CD4-positive, alpha-beta memory T cell (primary cell): ENCODE measurements at places on chromosomes 5 and 9. TPM values are rescaled to one million over a fixed set of nuclear protein-coding genes. Genes with fewer than 3 reads are reported as not detected.

DNA sequence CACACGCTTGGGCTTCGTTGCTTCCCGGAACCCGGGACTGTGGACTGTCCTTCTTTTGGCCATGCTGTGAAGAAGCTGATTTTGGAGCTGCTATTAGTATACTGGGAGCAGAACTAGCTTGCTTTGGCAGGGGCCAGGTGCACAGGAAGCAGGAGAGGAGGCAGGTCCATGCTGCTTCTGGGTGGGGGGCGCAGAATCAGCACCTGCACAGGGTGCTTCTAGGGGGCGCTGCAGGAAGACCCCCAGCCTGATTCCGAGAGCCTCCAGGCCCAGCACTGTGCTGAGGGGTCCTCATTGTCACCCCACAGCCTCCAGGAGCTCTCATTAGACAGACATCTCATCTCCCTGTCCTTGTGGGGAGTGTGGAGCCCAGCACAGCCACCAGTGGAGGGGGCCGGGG is 252.6 kb upstream of the IRX4 start:
- DNase-seq = no peak

GRCh38 chr9:84136119-84136868 is 155.7 kb downstream of the RMI1 start:
- DNase-seq = no peak

DNA sequence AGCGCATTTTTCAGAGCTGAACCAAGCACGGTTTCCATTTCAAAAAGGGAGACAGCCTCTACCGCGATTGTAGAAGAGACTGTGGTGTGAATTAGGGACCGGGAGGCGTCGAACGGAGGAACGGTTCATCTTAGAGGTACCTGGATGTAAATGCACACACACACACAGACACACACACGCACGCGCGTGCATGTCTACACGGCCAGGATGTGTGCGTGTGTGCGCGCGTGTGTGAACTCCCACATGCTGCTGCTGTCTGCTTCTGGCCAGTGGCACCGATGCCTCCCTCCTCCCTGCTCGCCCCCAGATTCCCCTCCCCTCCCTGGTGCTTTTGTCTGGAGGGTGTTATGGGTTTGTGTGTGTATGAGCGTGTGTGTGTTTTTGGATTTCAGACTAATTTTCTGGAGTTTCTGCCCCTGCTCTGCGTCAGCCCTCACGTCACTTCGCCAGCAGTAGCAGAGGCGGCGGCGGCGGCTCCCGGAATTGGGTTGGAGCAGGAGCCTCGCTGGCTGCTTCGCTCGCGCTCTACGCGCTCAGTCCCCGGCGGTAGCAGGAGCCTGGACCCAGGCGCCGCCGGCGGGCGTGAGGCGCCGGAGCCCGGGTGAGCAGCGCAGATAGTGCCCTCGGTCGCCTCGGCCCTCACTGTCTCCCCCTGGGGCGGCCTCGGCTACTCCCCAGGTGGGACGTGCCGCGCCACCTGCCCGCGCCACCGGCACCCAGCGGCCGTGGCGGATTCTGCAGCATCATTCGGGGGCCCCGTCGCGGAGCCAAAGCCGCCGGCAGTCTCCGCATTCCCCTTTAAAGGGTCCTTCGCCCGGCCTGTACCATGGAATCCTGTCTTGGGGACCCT is at the start of gene NTRK2:
TSS of gene NTRK2 (plus strand) at position 442 of the 850 bp plus-strand sequence. CDS start 1,020 bp downstream, outside the sequence.
- DNase-seq = no peak

- peak; percentile 54 for DNase-seq
These were observed 14.1 kb downstream of the TRIM7 start for GRCh38 chr5:181190711-181191525.

GRCh38 chr5:55577353-55578060 is 42.7 kb upstream of the PLPP1 start:
- DNase-seq = no peak

- DNase-seq = no peak
These were observed 186.1 kb downstream of the GNA14 start for GRCh38 chr9:77462066-77462465.

DNA sequence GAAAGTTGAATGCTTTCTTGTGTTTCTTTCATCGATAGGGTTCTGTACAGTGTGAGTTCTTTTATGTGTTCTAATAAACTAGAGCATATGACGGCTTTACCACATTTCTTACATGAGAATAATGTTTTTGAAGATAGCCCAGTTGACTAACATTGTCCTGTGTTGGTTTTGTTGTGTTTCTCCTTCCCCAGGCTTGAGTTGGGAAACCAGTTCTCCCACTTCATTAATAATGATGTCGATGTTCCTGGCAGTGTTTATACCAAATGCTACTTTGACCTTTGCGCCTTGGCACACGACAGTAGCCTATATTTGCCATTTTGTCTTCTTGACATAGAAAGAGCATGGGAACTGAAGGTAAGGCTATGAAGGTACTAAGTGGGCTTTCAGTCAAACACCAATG is 14.4 kb upstream of the ZNF782 start:
- no peak for DNase-seq

DNA sequence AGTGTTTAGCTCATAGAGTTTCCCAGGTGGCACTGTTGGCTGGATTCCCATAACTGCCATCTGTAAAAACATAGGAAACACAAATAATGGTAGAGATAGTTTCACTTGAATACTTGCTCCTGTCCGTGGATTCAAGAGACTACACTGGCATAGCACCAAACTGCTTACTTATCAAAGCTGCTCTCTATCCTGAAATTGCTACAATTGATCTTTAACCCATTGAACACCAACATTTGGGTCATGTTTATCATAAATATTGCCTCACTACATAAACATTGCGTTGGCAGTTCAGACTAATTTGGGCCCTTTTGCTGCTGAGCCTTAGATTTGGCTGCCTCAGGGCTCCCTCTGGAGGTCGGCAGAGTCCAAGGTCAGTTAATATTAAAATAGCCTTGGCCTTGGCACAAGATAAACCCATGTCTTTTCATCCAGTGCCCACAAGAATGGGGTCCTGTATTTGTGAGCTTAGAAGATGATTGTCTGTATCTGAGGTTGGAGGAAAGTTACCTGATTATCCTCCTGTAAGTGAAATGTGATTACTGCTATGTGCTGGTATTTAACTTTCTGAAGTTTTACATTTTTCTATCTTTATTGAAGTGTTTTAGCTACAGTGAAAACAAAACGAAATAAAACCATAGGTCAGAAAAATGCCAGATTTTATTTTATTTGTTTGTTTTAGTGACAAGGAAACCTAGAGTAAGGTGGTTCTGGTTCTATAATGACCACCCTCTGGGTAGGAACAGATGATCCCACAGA is 4.0 kb upstream of the RANBP3L start:
- peak; percentile 3 for DNase-seq

GRCh38 chr9:72156586-72156985 is 7.3 kb downstream of the GDA start:
- no peak for DNase-seq

GRCh38 chr5:150123542-150123941 is 32.1 kb downstream of the PDGFRB start:
- no peak for DNase-seq

DNA sequence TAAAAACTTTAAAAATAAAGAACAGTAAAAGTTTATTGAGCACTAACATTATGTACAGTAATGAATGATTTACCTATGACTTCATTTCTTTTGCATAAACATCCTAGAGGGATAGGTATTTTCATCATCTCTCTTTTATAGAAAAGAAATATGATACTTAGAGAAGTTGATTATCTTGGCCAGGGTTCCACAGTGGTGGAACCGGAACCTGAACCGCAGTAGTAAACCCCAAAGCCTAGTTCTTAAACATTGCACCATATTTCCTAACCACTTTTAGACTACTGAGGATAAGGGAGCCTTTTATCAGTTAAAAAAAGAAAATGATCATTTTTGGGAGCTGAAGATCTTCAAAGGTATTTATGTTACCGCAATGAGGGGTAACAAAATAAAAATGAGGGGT is 205.7 kb upstream of the SGCD start:
- no peak for DNase-seq

The STPG3 gene
- not detected for polyA plus RNA-seq

The TCF7 gene
- 102 TPM for polyA plus RNA-seq

The ENG gene
- 4.2 TPM for polyA plus RNA-seq

The IFNA13 gene
- not detected for polyA plus RNA-seq

The RNF180 gene
- polyA plus RNA-seq = not detected

The SH3PXD2B gene
- polyA plus RNA-seq = not detected

The LHX6 gene
- polyA plus RNA-seq = not detected

The TTC1 gene
- polyA plus RNA-seq = 147 TPM
